Testis (tissue), 5 donors: ENCODE measurements at places on chromosomes 7 and 10.

DNA sequence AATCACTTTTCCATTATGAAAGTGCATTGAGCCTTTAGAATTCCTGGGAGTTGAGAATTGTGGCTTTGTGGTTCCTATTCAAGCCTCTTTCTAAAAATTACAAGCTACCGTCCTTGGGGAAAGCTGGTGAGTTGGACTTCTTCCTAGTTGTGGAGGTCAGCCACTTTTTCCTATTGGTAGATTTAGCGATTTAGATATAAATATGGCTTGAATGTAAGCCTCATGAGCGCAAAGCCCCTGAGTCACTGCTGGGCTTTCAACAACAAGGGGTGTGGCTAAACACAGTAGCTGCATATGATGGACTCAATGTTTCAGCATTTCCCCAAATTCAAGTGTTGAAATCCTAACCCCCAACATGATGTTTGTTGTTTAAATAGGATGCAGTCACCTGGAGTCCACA is 150.0 kb upstream of the IGFBP3 start:
- no peak for DNase-seq

GRCh38 chr10:122051609-122052385 is 62.8 kb downstream of the TACC2 start:
- peak; percentile 48 for DNase-seq

- no peak for DNase-seq
Measured at GRCh38 chr10:86057708-86058107, 308.9 kb downstream of the GRID1 start.

DNA sequence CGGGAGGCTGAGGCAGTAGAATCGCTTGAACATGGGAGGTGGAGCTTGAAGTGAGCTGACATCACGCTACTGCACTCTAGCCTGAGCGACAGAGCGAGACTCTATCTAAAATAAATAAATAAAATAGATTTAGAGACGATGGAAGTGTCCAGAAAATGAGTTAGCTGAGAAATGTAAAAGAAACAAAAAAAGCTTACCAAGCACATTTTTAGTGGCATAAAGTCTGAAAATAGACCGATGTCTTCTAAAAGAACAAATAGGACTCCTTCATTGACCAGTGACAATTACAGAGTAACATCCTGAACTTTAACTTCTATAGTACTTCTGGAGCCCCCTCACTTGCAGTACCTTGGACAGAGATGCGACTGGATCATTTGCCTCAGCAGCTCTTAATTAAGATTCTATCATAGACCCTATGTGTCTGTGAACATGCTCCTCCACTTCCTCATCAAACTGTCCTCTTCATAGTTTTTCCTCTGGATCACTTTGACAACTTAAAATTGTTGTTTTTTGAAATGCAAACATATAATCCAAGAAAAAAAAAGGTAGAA is 25.2 kb upstream of the SRPK2 start:
- no peak for DNase-seq

DNA sequence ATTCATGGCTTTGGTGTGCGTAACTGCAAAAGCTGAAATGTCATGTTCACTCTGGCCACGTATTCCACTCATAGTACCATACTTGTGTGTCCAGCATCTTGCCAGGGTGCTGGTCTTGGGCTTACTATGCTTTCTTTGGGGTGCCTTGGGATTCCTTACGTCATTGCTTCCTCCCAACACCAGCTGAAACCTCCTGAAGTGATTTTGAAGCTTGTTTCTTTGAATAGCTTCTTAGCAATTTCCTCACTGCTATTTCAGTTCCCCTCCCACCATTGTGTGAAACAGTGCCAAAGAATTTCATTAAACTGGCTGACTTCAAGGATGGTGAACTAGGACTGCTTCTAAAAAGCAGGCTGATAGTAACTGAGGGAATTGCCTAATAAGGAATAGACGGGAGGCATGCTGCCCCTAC is 36.9 kb downstream of the ENTPD1 start:
- no peak for DNase-seq

GRCh38 chr7:150449206-150449952 is 1.1 kb upstream of the GIMAP8 start:
- DNase-seq, result no peak

DNA sequence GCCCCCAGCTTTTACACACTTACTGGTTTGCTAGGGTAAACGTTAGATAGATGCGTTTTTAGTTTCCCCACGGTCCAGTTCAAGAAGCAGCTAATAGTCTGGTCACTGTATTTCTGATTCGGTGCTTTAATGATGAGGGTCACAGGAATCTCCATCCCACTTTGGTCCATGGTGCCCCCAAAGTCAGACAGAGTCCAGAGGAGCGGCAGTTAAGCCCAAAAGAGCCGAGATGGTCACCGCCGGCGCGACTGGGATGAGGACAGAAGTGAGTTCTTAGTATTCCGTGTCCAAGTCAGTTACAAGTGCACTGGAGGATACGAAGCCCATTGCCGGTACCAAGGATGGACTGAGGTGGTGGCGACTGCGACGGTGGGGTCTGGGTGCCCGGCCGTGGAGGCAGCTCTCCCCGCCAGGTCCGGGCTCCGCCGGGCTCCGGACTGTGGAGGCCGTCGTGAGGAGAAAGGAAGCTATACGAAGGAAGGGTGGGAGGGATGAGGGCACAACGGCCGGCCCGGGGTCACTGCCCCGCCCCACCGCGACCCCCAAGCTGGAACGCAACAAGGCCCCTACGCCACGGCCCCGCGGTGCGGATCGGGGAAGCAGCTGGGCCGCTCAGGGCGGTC is 663 bp downstream of the HERPUD2 start:
- DNase-seq, result peak; percentile 48

DNA sequence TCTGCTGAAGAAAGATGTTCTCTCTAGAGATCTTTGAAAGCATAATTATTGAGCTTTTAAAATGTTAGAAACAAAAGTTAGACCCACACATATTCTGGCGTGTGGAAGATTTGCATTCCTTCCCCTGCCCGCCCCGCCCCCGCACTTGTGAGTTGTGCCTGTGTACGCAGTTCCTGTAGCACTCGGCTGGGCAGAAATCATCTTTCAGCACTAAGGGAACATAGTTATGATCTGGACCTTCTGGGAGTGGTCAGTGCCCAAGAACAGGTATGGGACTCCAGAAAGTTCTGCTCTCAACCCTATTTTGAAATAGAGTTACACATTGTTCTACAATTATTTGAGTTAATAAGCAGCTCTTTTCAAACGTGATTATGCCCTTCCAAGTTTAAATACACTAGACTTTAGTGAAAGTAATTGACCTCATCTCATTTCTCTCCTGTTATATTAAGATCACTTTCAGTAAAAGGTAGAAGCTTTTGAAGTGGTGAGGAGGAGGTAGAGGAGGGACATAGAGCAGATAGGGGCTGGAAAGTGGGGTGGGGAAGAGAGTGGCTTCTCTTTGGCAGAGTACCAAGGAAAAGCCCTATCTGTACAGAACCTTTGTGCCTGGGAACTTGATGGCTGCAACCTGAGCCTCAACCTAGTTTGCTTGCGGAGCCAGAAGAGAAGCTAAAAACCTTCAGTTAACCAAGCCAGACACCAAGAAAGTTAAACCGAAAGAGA is 5.7 kb downstream of the BLVRA start:
- DNase-seq, result peak; percentile 68

DNA sequence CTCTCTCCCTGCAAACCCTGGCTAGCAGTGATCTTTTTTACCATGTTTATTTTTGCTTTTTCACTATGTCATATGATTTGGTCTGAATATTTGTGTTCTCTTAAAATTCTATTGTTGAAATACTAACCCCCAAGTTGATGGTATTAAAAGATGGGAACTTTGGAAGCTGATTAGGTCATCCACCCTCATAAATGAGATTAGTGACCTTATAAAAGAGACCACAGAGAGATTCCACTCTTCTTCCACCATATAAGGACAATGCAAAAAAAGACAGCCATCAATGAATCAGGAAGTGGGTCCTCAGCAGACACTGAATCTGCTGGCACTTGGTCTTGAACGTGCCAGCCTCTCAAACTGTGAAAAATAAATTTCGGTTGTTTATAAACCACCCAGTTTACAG is 112.8 kb upstream of the KCND2 start:
- DNase-seq, result no peak

GRCh38 chr10:62511656-62512055 is 137.5 kb downstream of the ZNF365 start:
- DNase-seq, result no peak

- no peak for DNase-seq
Measured at GRCh38 chr10:78039743-78040142, 6.1 kb downstream of the RPS24 start.

- DNase-seq, result peak; percentile 44
Measured at GRCh38 chr10:103850572-103850895, 4.8 kb downstream of the SH3PXD2A start.

DNA sequence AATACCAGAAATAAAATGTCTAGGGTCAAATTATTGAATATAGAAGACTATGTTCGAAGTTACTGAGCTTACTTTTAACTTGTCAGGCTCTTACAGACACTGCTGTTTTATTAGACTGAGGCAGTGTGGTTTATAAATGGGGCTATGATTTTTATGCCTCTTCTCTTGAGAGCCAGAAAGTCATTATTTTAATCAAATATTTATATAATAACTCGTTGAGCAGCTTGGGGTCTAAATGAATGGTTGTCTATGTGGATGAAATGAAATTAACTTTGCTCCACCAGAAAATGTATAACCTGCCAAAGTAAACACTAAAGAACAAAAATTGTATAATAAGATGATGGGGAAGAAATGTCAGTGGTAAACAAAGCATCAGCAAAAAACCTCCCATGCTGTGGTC is 175.6 kb upstream of the THSD7A start:
- no peak for DNase-seq

DNA sequence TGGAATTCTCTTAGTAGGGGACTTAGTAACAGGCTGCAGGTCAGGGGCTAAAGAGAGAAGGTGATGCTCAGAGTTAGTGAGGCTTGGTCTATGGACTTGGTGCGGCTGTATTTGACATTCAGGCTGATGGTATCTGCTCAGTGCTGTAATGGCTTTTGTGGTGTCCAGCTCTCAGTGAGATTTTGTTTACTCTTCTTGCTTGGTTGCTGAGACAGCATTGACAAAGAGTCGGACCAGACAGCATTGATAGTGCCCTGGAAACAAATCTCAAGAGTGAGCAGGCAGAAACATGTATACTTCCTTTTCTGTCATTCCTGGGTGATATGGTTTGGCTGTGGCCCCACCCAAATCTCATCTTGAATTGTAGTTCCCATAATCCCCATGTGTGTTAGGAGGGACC is 202.0 kb downstream of the STK31 start:
- no peak for DNase-seq

GRCh38 chr7:51543801-51544553 is 227.4 kb upstream of the COBL start:
- no peak for DNase-seq

DNA sequence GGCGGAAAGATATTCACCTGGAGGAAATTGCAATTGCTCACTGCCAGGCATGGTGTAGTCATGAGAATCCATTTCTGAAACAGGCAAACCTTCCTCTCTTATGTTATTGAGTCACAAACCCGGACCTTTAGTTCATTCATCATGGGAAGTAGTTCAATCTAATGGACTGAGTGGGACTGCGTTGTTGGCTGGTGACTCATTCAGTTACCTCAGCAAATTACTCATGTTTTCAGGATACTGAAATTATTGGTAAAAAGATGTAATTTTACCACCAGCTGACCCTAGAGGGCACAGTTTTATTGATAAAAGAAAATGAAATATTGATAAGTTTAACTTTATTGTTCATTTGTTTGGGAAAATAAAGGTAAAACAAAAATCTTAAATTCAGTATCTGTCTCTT is 1194.4 kb upstream of the SORCS1 start:
- no peak for DNase-seq

- DNase-seq, result no peak
Measured at GRCh38 chr7:149329766-149330334, 67.9 kb downstream of the ZNF783 start.

- no peak for DNase-seq
Measured at GRCh38 chr7:45593877-45594276, 19.7 kb downstream of the ADCY1 start.

DNA sequence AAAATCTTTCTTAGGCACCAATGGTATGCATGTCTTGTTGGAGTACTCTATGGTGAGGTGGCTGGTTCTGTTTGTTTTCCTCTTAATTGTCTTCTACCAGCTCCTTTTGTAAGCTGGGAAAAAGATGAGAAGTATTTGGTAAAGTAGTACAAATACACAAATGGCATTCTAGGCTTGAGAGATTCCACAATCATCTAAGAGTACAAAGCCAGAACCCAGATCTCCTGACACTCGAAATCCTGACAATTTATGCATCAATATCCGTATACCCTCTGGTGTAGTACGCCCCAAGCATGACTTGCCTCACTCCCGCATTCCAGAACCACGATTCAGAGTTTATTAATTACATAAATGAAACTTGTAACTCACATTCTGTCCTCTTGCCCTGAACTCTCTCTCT is 43.5 kb downstream of the CDCA7L start:
- no peak for DNase-seq

DNA sequence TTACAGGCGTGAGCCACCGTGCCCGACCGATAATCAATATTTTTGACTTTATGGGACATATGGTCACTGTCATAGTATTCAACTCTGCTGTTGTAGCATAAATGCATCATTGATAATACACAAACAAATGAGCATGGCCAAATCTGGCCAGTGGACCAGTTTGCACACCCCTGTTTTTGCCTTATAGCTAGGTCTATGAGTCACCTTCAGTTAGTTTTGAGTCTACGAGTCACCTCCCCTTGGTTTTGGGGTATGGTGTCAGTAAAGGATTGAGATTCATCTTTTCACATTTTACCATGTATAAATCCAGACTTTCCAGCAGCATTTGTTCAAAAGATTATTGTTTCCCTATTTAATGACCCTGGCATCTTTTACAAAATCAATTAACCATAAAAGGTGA is 362.5 kb upstream of the NRP1 start:
- DNase-seq, result no peak

DNA sequence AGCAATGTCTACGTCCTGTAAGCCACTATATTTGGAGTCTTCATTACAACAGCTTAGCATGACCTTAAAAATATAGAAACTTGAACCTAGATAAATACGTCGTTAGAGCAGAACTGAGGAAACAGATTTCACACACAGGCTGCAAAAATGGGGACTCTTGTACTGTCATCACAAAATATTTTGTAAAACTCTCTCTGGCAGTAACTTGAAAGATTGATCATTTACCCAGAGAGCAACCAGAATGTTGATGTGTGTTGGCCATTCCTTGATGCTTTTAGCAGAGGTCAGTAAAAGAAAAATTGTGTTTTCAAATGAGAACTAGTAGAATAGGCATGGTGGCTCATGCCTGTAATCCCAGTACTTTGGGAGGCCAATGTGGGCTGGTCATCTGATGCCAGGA is 14.5 kb upstream of the PON1 start:
- DNase-seq, result no peak

GRCh38 chr10:80173466-80173865 is 31.9 kb downstream of the ANXA11 start:
- DNase-seq, result no peak

DNA sequence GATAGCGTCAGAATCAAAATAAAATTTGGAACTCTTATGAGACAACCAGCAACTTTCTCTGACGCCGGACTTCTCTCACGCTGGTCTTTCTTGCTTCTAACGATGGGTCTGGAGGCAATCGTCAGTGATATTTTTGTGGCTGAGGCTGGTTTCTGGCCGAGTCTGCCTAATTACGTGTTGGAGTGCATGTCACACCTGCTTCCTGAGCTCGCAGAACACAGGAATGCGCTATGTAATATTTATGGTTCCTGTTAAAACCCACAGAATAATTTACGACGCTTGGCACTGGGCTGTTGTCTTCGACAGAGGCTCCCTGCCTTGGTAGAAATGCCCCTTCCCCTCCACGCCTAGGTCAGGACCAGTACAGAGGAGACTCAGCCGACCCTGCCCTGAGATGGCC is 64.9 kb downstream of the NPTX2 start:
- DNase-seq, result no peak
